ENCODE measurements at places on chromosomes 1 and 21.

GRCh38 chr1:19009882-19010321 is 53.4 kb upstream of the IFFO2 start:
- DNase-seq = no peak

DNA sequence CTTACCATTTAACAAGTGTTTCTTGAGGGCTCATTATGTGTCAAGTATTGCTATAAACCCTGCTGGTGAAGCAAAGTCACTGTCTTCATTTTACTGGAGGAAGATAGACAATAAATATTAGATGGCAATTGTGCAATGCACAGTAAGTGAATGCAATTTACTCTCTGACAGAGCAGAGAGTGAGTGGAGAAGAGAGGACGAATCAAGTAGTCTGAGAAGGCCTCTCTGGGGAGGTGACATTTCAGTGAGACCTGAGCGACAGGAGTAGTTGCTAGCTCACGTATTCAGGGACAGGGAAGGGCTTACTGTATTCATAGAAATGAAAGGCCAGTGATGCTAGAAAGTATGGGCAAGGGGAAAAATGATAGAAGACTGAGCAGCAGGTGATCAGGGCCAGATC is 1.2 kb upstream of the NMNAT2 start:
- DNase-seq = no peak

- no peak for DNase-seq
Observed at GRCh38 chr1:94579876-94580294, 38.3 kb upstream of the F3 start.

DNA sequence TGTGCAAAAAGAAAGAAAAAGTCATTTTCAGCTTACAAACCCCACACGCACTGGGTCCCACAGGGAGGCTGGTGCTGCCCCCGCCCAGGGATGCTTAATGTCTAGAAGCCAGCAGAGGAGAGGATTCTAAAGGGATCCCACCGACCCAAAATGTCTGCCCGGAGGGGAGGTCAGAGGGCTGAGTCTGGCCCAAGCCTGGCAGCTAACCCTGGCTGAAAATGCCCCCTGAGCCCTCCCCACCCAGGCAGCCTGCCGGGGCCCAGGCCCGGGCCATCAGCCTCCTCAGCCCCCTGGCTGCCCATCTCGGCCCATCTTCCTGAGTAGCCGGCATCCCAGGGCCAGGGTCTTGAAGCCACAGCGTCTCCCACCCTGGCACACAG is 33.5 kb downstream of the ACOT7 start:
- DNase-seq = no peak

DNA sequence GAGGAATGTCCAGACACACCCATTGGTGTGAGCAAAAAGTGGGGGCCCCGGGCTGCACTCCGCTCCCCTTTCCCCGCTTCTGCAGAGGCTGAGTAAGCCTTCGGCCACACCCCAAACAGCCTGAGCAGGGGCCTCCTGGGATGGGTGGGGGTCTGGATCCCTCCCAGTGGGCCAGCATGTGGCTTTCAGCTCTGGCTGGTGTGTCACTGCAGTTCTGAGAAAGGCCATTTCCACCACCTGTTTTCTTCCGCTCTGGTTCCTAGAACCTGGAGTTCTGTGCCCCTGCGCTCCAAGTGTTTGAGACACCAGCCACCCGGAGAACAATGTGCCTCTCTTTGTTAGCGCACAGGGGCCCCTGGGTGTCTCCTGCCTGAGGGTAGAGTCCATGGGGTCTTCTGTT is 30.9 kb downstream of the SLC37A1 start:
- no peak for DNase-seq

DNA sequence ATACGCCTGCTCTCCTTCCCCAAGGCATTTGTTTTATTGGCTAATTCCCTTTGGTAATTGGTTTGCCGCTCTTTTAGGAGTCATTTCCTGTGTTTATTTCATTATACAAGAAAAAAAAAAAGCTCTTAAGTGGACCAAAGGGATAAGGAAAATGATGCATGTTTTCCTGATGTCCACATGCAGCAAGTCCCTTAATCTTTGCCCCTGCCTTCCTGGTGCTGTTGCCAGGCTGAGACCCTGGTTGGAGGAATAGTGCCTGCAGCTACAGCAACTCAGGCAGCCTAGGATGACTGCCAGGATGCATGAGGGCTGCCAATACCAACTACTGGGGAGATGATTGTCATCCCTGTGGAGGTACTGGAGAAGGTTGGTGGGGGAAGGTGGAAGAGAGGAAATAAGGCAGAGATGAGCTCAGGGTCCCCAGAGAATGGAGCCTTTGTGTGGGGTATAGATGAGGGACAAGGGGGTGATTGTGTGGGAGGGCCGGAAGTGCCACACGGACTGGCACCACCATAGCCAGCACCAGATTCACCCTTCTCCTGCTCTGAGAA is 6.1 kb upstream of the GATAD2B start:
- no peak for DNase-seq

- DNase-seq = no peak
Observed at GRCh38 chr1:186194107-186194756, 180.8 kb downstream of the TPR start.

- no peak for DNase-seq
Observed at GRCh38 chr21:37593015-37593414, 226.4 kb downstream of the DYRK1A start.

Measured in stimulated activated CD4-positive, alpha-beta T cell treated with anti-CD3 and anti-CD28 coated beads, Interleukin-1b, Interleukin-23, amount 100 ng/mL, for 1 hour (primary cell).